ENCODE measurements at places on chromosomes 11 and 22. TPM values are rescaled to one million over a fixed set of nuclear protein-coding genes. Genes with fewer than 3 reads are reported as not detected.

FOXRED1 gene
- total RNA-seq = 18.8 TPM

SC5D gene
- total RNA-seq = 20.8 TPM

ARHGAP42 gene
- 7.8 TPM for total RNA-seq

NOX4 gene
- total RNA-seq = not detected

All from Caki2 (cell line).